ENCODE measurements at places on chromosomes 3 and 15. TPM values are rescaled to one million over a fixed set of nuclear protein-coding genes. Genes with fewer than 3 reads are reported as not detected.

Gene TGM5
- total RNA-seq = not detected

Gene SLC12A1
- total RNA-seq = not detected

Gene A4GNT
- total RNA-seq = not detected

GRCh38 chr3:146991907-146992306 lies 386.8 kb upstream of the PLSCR5 start:
- no peaks in the 10 kb centered on the region for H3K36me3 ChIP-seq
- H3K4me3 ChIP-seq = no peak overlapping the region
- H3K27ac ChIP-seq = no peak overlapping the region
- H3K27me3 ChIP-seq = no peaks in the 10 kb centered on the region
- DNase-seq = no peak

- no peak overlapping the region for H3K27ac ChIP-seq
- H3K36me3 ChIP-seq = peaks cover 12% of the 10 kb centered on the region
- no peaks in the 10 kb centered on the region for H3K4me1 ChIP-seq
- H3K4me3 ChIP-seq = no peak overlapping the region
- DNase-seq = no peak
- H3K27me3 ChIP-seq = no peaks in the 10 kb centered on the region
These were observed 283.8 kb downstream of the BBX start for GRCh38 chr3:107806536-107806935.

DNA sequence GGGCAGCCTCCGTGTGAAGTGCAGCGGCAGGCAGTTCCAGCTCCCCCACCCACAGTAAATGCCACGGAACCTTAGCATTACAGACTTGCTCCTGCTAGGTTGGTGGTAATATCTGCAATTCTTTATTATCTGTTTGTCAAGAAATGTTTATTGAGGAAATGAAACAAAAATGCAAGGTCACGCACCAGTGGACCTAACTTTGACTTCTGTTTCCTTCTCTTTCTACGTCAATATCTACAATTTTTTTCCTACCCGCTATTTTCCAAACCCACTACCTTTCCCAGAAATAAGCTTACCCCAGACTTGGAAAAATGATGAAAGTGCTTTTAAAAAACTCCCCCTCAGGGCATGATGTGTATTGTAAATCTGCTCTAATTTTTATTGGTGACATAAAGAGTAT lies 18.9 kb downstream of the ILDR1 start:
- no peak overlapping the region for H3K27ac ChIP-seq
- H3K4me1 ChIP-seq = no peaks in the 10 kb centered on the region
- no peaks in the 10 kb centered on the region for H3K27me3 ChIP-seq
- no peak for DNase-seq

- no peak for DNase-seq
- H3K4me3 ChIP-seq = no peak overlapping the region
These were observed 8.1 kb downstream of the MORF4L1 start for GRCh38 chr15:78880813-78881212.

DNA sequence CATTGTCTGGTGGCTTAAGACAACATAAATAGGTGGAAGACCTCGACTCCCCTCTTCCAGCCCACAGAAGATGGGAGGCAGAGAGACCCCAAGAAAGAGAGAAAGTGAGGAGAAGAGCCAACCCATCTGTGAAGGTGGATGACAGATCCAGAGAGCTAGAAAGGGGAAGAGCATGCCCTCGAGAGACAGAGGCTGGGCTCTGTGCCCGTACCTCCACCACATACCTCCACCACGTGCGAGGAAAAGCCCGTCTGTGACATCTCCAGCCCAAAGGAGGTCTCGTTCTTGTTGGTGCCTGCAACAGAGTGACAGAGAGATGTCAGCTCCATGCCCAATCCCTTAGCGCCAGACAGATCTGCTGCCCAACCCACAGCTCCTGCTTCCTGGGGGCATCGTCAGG lies 71.1 kb downstream of the FEM1B start:
- peaks cover 12% of the 10 kb centered on the region for H3K4me1 ChIP-seq
- DNase-seq = no peak
- H3K36me3 ChIP-seq = no peaks in the 10 kb centered on the region
- H3K27ac ChIP-seq = no peak overlapping the region
- H3K27me3 ChIP-seq = no peaks in the 10 kb centered on the region

- H3K36me3 ChIP-seq = no peaks in the 10 kb centered on the region
- no peaks in the 10 kb centered on the region for H3K27me3 ChIP-seq
- no peak overlapping the region for H3K4me3 ChIP-seq
- no peak for DNase-seq
- H3K27ac ChIP-seq = no peak overlapping the region
These were observed 258.8 kb downstream of the IL5RA start for GRCh38 chr3:2851361-2851760.

- DNase-seq = no peak
- no peak overlapping the region for H3K27ac ChIP-seq
These were observed 37.7 kb downstream of the PDIA5 start for GRCh38 chr3:123104550-123104949.

GRCh38 chr3:144119633-144120032 lies 148.0 kb downstream of the DIPK2A start:
- no peak overlapping the region for H3K4me3 ChIP-seq
- H3K27me3 ChIP-seq = no peaks in the 10 kb centered on the region
- no peak overlapping the region for H3K27ac ChIP-seq
- no peak for DNase-seq
- no peaks in the 10 kb centered on the region for H3K36me3 ChIP-seq
- no peaks in the 10 kb centered on the region for H3K4me1 ChIP-seq

DNA sequence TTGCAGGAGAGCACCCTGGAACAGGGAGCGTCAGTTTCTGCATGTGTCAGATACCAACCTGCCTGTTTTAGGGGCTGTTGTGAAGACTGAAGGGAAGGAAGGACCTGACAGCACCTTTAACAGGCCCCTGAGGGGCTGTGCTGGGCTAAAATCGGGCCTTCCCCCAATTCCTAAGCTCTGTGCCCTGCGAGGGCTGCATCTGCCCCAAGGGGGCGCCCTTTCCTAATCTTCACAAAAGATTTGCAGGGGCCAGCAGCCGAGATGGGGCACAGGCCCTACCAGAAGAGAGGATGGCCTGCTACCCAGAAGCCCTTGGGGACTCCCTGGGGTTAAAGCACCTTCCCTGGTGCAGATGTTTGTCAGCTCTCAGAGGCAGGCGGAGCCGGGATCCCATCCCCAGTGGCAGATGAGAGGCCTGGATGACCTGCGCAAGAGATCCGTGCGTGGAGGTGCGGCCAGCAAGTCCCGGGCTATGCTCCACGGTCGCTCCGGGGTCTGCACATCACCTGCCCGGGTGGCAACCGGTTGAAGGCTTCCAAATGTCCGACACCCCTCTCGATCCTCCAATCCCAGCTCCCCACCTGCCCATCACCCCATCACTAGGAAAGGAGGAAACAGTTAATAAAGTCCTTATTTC lies 53.6 kb downstream of the RHCG start:
- no peaks in the 10 kb centered on the region for H3K4me1 ChIP-seq
- H3K27ac ChIP-seq = no peak overlapping the region
- no peak overlapping the region for H3K4me3 ChIP-seq
- H3K36me3 ChIP-seq = no peaks in the 10 kb centered on the region
- peaks cover 2% of the 10 kb centered on the region for H3K27me3 ChIP-seq

DNA sequence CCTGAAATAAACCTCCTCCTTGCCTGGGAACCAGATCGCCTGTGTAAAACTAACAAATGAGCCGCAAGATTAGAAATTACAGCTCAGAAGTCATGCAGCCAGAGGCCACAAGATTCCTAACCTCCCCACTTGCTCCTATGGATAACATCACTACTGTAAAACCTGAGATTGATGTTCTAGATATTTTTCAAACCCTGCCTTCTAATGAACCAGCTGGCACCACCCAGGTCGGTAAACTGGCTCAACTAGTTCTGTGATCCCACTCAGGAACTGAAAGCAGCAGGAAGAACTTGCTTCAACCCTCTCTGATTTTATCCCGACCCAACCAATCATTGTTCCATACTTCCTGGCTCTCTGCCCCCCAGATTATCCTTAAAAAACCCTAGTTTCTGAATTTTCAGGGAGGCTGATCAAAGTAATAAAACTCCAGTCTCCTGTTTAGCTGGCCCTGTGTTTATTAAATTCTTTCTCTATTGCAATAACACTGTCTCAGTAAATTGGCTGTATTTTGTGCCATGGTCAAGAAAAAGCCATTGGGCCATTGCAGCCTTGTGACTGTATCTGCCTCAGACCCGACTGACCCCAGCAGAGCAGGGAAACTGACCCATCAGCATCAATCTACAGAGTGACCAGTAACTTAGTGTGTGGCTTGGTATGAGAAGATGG lies 98.9 kb downstream of the RPLP1 start:
- DNase-seq = no peak
- no peak overlapping the region for H3K4me3 ChIP-seq
- H3K27me3 ChIP-seq = no peaks in the 10 kb centered on the region
- no peaks in the 10 kb centered on the region for H3K4me1 ChIP-seq
- no peak overlapping the region for H3K27ac ChIP-seq

DNA sequence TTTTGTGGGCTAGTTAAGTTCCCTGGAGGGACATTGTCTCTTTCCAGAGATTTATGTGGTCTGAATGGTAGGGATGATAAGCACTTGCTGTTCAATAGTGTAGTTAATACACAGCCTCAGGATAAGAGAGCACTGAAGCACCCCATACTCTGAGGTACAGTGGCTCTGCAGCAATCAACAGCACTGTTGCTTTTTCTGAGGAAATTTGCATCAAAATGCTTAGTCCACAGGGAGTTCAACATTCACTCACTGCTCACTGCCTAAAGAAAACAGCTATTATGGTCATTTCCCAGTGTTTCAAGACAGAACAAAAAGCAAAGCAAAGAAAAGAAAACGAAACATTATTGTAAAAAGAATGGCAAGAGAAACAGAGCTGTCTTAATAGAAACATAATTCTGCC lies 441.9 kb downstream of the PLOD2 start:
- H3K4me1 ChIP-seq = no peaks in the 10 kb centered on the region
- no peak overlapping the region for H3K27ac ChIP-seq
- DNase-seq = no peak
- no peaks in the 10 kb centered on the region for H3K36me3 ChIP-seq

DNA sequence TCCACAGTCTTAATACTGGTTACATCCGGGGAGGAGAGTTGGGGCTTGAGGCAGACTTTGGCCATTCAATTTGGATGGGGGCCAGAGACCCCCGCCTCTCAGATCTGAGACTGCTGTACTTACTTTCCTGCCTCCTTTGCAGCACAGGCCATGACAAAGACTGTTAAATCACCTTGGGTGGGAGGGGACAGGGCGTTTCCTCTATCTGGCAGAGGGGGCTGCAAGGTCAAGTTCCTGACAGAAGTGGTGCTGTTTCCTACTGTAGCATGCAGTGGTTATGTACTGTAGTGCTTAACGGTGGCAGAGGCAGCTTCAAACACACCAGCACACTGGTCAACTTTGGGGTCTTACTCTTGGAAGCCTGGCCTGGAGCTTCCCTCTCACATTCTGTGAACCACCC lies 261.2 kb upstream of the LRRFIP2 start:
- no peak overlapping the region for H3K4me3 ChIP-seq
- DNase-seq = no peak
- H3K36me3 ChIP-seq = no peaks in the 10 kb centered on the region
- H3K4me1 ChIP-seq = no peaks in the 10 kb centered on the region
- H3K27me3 ChIP-seq = no peaks in the 10 kb centered on the region
- H3K27ac ChIP-seq = no peak overlapping the region

DNA sequence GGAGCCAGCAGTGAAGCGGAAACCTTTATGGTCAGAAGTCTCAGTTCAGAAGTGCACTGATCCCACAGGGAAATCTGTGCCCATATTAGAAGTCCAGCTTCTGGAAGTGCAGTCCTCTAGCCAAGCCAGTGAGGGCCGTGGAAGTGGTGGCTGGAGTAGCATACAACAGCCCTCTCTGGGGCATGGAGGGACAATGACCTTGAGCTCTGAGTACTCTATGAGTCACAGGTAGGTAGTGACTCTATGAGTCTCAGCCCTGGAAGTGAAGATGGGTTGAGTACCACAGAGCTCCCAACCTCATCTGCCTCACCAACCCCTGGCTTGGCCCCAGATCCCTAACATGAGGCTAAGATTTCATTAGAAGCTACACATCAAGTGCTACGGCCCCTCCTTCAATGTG lies 205.9 kb upstream of the PPP2R3A start:
- no peaks in the 10 kb centered on the region for H3K36me3 ChIP-seq
- no peak overlapping the region for H3K27ac ChIP-seq
- DNase-seq = no peak
- H3K4me1 ChIP-seq = no peaks in the 10 kb centered on the region
- no peak overlapping the region for H3K4me3 ChIP-seq
- no peaks in the 10 kb centered on the region for H3K27me3 ChIP-seq

DNA sequence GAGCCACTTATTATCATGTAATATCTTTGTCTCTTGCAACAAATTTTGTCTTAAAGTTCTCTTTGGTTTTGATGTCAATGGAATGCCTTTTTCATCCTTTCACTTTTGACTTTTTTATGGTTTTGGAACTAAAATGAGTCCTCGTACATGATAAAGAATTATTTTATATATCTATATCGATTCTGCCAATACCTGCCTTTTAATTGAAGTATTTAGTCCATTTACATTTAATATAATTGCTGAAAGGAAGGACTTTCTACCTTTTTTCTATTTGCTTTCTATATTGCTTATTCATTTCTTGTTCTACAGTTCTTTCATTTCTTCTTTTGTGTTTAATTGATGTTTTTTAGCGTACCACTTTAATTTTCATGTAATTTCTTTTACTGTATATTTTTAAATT lies 32.8 kb downstream of the GABRA5 start:
- H3K27me3 ChIP-seq = no peaks in the 10 kb centered on the region
- H3K27ac ChIP-seq = no peak overlapping the region
- DNase-seq = no peak
- no peaks in the 10 kb centered on the region for H3K36me3 ChIP-seq
- H3K4me3 ChIP-seq = no peak overlapping the region
- H3K4me1 ChIP-seq = no peaks in the 10 kb centered on the region

DNA sequence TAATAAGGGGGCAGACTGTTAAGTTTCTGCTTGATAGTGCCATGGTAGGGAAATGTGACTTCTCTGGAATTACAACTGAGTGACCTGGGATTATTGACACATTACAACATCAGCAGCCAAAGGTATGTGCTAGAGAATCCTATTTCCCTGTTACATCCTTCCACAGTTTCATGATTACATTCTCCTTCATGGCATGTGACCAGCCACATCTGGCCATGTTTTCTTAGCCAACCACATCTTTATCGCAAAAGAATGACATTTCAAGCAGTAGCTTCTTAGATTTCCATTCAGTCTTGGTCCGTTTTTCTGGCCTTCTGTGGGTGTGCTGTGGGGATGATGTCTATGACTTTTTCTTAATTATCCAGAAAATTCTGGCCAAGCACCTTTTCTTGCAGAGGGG lies 45.4 kb upstream of the CTDSPL start:
- H3K4me1 ChIP-seq = peaks cover 45% of the 10 kb centered on the region
- no peak overlapping the region for H3K4me3 ChIP-seq
- H3K27me3 ChIP-seq = no peaks in the 10 kb centered on the region
- no peaks in the 10 kb centered on the region for H3K36me3 ChIP-seq
- H3K27ac ChIP-seq = no peak overlapping the region

Data from sigmoid colon (tissue), 7 donors.